IMR-90 (cell line): ENCODE measurements at places on chromosomes 6 and 20.

GRCh38 chr6:43869792-43870659, 100.0 kb downstream of the VEGFA start:
- DNase-seq = no peak

DNA sequence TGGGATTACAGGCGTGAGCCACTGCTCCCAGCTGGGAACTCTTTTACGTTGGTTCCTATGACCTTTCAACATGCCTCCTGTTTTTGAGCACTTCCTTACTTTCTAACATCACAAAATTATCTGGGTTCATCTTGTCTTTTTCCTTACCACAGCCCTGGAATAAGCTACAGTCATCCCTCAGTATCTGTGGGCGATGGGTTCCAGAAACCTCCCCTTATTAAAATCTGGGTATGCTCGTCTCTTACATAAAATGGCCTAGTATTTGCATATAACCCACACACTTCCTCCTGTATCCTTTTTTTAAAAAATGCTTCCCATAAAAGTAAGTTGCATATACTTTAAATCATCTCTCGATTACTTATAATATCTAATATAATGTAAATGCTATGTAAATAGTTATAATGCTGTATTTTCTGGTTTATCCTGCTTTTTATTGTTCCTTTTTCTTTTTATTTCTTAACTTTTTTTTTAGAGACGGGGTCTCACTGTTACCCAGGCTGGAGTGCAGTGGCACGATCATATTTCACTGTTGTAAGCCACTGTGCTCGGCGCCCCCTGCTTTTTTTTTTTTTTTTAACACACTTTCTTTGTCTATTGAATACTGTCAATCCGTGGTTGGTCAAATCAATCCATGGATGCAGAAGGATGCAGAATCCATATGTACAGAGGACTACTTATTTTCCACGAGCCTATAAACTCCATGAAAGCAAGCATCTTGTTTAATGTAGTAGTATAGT, 9.2 kb downstream of the RPF2 start:
- no peak for DNase-seq

DNA sequence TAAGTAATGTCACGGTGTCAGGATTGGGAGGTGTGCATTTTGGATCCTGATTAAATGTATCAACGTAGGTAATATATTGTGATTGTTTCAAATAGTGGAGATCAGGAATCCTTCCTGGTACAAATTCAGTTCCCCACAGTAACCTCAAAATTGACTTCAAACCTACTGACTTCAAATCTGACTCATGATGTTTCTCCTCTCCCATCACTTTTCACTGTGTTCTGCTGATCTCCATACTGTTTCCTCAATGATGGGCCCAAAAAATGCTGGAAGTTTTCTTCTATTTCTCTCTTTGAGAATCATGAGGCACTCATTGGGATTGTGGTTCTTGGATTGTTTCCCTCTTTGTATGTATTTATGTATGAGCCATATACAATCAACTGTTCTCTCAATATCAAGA, 35.9 kb downstream of the LAMA2 start:
- DNase-seq = no peak

- peak; percentile 79 for DNase-seq
Observed at GRCh38 chr6:144190593-144190992, 40.3 kb downstream of the STX11 start.

DNA sequence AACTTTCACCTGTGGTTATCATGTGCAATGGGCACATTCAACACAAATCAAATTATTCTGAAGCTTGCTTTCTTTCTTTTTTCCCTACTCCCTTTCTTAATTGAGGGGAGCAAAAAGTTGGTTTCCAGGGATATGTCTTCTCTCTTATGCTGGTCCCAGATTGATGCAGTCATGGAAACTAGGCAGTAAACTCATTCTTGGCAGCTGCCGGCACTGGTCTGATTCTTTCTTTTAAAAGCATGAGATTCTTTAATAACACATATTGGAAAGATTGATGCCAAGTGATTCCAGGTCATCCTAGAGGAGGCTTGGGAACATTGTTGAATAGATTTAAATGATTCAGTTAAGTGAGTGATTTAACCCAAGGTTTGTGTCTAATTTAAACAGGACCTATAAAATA, 29.0 kb downstream of the PTPRA start:
- no peak for DNase-seq

DNA sequence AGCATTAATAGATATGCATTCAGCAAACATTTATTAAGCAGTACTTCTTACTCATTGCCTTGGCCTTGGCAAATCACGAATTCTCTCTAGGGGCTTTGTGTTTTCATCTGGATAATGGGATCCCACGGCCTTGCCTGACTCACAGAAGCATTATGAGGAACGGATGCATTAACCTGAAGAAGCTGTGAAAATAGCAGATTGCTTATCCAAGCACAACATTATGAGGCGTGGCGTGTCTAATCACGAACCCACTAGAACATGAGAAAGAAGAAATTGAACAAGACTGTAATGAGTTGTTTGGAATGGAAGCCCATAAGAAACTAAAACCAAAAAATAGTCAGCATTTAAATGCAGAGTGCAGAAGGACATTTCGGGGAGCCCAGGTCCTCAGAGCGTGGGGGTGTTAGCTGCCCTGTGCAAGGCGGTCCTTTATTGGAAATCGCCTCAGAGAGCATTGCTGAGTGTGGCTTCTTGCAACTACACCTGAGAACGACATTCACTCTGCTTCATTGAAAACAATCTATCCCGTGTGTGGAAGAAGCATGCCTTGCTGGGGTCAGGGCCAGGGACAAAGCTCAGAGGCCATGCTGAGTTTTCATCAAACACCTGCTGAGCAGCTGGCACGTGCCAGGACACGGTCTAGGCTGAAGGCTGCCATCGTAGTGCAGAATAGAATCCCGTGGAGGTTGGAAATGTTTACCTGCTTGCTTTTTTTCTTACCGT, 179.9 kb downstream of the ZDHHC14 start:
- no peak for DNase-seq

GRCh38 chr6:31729979-31730630, 1.0 kb upstream of the DDAH2 start:
- peak; percentile 85 for DNase-seq

DNA sequence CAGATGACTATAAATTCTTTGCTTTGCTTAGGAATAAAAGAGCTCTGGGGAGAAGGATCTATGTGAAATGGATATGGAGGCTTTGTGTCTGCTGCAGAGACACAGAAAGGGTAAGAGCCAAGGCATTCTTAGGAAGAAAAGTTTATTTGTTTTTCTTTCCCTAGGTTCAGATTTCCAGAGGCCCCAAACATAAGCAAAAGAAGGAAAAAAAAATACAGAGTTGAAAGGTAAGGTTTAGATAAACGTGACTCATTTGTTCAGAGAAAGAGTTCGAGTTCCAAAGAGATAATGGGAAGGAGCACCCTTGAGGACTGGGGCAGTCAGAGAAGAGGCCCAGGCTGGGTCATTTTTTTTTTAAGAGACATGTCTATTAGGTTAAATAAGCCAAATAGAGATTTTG, 27.4 kb upstream of the BMP5 start:
- peak; percentile 82 for DNase-seq

DNA sequence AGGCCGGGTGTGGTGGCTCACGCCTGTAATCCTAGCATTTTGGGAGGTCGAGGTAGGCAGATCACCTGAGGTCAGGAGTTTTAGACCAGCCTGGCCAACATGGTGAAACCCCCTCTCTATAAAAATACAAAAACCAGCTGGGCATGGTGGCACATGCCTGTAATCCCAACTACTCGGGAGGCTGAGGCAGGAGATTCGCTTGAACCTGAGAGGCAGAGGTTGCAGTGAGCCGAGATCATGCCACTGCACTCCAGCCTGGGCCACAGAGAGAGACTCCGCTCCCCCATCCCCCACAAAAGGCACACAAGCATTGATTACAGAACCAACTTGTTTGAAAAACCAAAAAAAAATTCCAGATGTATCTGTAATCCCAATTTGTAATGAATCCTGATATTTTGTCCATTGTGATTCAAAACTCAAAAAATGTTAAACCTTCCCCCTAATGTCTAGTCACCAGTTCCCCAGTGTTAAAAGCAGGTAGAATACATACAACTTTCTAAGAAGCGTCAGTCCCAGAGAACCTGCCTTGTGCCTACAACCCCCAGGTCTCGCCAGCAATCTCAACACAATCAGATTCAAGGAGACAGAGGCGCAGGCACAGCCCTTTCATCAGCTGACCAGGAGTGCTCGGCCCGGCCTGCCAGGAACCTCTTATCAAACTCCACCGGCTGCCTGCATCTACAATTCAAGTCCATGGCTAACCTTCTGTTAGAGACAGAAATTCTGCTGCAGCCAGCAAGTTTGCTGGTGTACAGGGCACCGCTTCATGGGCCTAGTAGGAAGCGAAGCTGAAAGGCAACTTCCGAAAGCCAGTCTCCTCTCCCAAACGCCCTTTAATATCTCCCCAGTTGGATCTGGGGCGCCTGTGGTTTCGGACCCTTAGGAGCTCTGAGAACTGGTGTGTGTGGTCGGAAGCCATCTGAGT, 2.1 kb downstream of the EZR start:
- DNase-seq = peak; percentile 48

DNA sequence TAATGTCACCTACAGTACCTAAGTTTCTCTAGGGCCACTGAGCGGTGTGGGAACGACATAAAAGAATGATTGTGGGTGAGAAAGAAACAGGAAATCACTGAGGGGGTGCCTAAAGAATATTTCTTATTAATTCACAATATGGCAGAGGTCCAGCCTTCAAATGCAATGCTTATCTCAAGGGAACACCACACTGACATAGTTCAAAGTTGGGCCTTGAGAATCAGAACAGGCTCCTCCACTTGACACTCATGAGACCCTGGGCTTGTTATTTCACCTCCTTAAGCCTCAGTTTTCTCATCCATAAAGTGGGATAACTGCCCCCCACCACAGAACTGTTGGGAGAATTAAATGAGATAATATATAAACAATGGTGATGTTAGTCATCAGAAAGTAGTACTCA, 40.4 kb upstream of the ARHGAP18 start:
- no peak for DNase-seq

GRCh38 chr20:35226884-35227681, 593 bp downstream of the MMP24 start:
- DNase-seq = peak; percentile 34

- no peak for DNase-seq
Observed at GRCh38 chr6:36120539-36120938, 9.8 kb upstream of the MAPK13 start.

- DNase-seq = peak; percentile 91
Observed at GRCh38 chr6:2952557-2953095, 18.7 kb downstream of the SERPINB6 start.

DNA sequence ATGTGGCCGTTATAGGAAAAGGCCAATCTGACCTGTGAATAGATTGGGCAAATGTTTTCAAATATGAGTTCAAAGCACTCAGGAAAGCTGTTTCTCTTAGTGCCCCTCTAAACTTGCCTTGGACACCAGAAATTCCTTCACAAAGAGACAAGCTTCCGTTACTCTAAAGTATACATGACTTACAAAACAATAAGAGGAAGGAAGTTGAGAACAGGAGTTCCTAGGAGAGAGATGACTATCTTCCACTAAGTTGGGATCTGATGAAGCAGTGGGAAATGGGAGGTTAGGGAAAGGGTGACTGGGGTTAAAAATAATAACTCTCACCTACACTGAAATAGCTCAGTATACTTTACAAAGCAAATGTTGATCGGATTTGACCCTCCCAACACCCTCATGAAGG, 50.0 kb downstream of the ISM1 start:
- DNase-seq = no peak
